ENCODE measurements at places on chromosomes 3 and 15. TPM values are rescaled to one million over a fixed set of nuclear protein-coding genes. Genes with fewer than 3 reads are reported as not detected.

The ISG20 gene
- 1.2 TPM for polyA plus RNA-seq

The KBTBD13 gene
- 2.2 TPM for polyA plus RNA-seq

The THPO gene
- 1.9 TPM for polyA plus RNA-seq

The COL8A1 gene
- 1.4 TPM for polyA plus RNA-seq

GRCh38 chr3:46930945-46931403 is 45.6 kb downstream of the CCDC12 start:
- no peak for DNase-seq

- peak; percentile 10 for DNase-seq
Measured at GRCh38 chr3:84959470-84960271, 882 bp downstream of the CADM2 start.

- no peak for DNase-seq
Measured at GRCh38 chr3:156161172-156161571, 40.8 kb downstream of the KCNAB1 start.

DNA sequence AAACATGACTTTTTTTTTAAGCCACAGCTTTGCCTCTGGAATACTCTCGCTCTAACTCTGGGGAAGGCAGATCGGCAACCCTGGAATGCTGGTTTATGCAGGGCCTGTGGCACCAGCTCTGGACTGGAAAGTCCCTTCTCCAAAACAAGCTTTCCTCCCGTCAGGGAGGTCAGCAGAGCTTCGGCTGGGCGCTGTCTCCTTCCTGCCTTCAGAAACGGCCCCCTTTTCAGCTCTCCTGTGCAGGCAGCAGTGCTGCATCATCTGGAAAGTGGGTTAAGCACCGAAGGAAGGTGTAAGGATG is 42.7 kb upstream of the SKOR1 start:
- no peak for DNase-seq

DNA sequence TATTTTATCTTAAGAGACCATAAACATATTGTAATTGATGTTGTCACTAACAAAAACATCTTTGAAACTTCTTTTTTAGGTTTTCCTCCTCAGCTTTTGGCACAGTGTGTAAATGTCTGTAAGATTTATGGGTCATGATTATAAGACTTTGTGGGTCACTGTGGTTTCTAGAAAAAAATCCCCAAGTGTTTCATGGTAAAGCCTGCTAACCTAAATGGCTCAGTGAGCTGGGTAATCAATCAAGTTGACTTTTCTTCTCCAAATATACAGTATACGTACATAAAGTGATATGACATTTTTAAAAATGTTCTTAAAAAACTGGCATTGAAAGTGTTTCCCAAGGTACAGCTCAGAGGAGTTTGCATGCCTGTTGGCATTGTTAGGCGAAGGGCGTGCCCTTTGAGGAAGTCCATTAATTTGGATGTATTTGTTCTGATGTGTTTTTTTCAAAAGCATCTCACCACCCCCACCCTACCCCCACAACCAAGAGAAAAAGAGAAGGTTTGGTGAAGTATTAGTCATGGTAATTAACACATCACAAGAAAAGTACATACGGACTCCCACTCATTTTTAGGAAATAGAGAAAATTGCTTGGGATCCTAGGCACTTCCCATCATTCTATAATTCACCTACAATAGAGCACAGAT is 385.4 kb upstream of the LRRC3B start:
- peak; percentile 28 for DNase-seq
